Activated CD4-positive, alpha-beta T cell treated with anti-CD3 and anti-CD28 coated beads, Interleukin-2, Interleukin-4, amounts not matched to agents 100 ng/mL and 50 ng/mL, durations not matched to agents 16 hours and 8 hours (primary cell): ENCODE measurements at places on chromosomes 3 and 15.

GRCh38 chr3:181718987-181719911 is 7.5 kb downstream of the SOX2 start:
- no peak for DNase-seq

DNA sequence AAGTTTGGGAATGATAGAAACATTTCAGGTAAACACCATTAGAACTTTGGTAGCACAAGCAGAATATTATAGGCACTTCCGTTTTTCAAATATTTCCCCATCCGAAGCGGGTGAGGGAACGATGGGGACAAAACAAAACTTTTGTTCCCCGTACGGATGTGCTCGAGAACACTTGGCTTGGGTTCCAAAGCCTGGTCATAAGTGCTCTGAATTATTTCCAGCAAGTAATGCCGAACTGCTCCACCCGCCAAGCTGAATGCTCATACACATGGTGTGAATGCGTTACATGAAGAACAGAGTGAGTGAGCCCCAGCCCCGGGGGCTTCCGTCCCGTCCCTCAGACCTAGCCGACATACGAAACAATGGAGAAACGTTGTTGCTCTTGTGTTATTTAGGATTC is 438.2 kb upstream of the ARRDC4 start:
- no peak for DNase-seq

GRCh38 chr3:130789782-130790322 is 43.2 kb upstream of the PIK3R4 start:
- no peak for DNase-seq

DNA sequence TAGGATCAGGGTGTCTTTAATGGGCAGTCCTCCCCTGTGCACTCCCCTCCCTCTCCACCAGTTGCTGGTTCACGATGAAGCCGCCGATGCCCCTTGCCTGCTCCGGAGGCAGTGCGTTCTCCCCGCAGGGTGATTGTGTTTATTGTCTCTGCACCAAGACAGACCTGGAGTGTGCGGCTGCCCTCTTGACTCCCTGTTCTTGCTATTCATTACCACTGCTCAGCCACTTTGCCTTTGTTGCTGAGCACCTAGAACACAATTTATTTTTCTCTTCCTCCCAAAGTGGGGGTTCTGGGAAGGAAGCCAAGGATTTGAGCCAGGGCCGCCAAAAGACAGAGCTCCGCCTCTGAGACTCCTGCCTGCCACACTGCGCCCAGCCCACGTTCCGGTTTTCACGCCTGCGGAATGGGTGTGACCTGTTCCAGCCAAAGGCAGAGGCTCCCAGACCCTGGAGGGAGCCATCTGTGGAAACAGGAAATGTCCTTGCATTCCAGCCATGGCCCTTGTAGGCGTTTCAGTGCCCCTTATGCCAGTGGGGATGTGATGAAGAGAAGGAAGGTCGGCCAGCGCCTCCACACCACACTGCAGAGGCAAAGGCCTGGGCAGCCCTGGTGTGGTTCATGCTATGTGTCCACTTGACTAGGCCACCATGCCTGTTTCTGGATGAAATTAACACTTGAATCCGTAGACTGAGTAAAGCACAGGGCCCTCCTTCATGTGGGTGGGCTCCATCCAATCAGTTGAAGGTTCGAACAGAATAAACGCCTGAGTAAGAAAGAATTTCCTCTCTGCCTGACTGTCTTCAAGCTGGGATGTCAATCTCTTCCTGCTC is 85.8 kb downstream of the HMG20A start:
- no peak for DNase-seq

- no peak for DNase-seq
Measured at GRCh38 chr3:99410789-99411311, 227.5 kb upstream of the COL8A1 start.

- no peak for DNase-seq
Measured at GRCh38 chr3:154164387-154164786, 43.2 kb downstream of the ARHGEF26 start.

DNA sequence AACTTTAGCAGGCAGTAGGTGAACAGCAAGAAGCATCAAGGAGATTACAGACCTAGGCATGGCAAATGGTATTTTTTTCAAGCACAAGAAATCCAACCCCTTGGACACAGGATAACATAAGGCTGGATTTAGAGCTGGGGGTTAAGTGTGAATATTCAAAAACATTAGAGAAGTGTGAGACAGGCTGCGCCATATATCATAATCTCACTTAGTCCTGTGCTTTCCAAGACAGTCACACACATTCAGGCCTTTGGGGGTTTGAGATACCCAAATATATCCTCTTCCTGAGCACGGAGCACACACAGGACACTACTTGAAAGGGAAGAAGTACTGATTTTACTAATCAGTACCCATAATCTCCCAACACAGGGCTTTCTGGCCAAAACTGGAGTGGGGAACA is 83.0 kb upstream of the CLDN18 start:
- no peak for DNase-seq

DNA sequence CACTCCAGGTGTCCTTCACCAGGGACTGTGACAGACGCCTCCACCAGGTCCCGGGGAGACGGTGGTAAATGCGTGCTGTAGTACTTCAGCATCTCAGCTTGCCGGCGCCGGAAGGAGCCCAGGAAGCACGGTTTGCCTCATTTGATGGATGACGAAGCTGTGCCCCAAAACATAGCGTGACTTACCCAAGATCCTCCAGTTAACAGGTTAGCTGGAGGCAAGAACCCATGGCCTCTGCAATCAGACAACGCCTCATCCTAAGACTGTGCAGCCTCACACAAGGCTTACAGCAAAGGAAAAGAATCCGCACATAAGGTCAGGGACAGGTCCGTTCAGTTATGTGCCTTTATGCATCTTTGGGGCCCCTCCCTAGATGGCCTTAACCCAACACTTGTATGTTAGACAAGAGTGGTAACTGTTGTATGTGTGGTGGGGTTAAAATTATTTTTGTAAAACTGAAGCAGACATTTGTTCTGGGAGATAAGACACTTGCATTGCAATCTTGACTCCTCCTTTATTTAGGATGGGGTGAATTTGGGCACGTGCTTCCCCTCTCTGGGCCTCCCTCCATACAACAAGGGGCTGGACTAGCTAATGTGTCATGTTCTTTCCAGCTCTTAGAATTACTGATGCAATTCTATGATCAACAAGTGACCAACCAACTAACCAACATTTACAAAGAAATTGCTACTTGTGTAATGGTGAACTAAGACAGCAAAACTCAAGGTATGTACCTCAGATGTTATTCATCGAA is 39.4 kb downstream of the VGLL4 start:
- DNase-seq = no peak

- DNase-seq = no peak
Measured at GRCh38 chr3:111324151-111324550, 217.8 kb upstream of the CD96 start.

DNA sequence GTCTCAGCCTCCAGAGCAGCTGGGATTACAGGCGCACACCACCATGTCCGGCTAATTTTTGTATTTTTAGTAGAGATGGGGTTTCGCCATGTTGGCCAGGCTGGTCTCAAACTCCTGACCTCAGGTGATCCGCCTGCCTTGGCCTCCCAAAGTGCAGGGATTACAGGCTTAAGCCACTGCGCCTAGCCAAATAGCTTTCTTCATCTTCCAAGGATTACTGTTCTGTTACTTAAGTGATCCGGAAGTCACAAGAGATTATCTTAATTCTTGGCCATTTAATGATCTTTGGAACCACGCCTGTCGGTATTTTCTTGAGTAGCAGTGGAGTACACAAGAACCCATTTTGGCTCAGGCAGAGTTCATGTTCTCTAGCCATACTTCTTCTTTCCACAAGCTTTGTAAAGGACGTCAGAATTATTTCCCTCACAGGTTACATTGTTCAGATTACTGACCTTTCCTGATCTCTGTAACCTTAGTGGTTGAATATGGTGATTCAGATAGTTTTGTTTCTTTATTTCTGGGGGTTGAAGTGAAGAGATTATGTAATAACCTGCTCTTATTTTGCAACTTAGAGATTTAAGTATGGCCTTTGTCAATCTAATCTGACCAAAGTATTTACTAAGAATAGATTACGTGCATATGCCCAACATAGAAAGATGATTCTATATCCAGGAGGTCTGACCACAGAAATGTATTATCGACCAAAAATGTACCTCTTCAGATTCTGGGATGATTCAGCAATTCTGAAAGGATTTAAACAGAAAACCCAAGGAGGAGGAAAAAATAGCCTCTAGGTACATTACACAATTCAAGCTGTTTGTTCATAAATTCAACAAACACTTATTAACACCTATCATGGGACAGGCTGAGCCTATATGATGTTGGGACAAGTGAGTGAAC is 132.2 kb downstream of the GREM1 start:
- no peak for DNase-seq

DNA sequence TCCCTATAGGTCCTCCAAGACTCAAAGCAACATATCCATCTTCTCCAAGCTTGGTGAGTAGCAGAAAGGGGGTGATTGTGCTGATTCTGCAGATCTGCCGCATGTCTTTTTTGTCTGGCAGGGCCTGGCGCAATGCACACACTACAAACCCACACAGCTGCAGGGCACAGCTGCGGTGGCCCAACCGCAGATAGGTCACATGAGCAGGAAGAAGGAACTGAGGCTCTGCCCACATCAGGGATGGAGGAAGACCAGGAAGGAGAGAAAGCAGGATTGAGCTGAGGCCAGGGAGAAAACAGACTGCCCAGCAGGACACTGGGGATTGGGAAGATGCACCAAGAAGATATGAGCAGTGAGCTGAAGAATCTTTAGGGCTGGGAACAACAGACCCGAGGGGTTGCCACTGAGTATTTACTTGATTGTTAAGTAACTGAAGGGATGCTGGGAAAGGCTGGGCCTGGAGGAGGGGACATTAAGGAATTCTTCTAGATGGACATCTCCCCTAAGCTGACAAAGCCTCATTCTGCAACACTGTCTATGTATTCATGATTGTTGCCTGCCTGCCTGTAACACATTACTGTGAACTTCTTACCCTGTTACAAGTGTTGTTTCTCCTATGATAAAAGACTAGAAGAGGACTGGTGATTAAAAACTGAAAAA is 126.7 kb downstream of the MYLK start:
- DNase-seq = peak; percentile 16

GRCh38 chr3:64761729-64762128 is 73.9 kb upstream of the ADAMTS9 start:
- DNase-seq = no peak

GRCh38 chr15:39580485-39581241 is at the start of gene THBS1:
Gene THBS1 (plus strand): TSS chr15:39581079. CDS start chr15:39581858, 779 bp downstream.
- DNase-seq = no peak

- DNase-seq = no peak
Measured at GRCh38 chr15:59236394-59236793, 29.8 kb downstream of the LDHAL6B start.

- DNase-seq = no peak
Measured at GRCh38 chr15:62636823-62637573, 405.5 kb upstream of the TPM1 start.

DNA sequence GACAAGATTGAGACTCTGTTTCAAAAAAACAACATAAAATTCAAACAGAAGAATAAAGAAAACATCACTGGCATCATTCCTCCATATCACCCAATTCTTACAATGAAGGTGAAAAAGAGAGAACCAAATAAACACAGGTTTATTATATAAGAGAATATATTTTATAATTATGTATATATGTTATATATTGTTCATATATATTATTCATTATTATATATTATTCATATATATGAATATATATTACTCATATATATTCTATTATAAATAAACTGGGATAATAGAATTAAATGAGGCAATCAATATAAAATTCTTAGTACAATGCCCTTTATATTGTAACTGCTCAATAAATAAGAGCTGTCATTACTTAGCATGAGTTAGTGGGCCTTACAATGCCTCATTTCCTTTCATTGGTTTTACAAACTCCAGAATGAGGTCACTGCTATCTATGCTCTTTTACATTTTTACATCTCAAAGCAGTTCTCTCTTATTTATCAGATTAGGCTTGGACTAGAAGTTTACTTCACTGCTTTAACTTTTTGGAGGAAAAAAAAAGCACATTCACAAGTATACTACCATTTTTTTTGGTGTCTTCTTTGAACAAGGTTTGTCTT is 135.5 kb upstream of the TTC14 start:
- no peak for DNase-seq

DNA sequence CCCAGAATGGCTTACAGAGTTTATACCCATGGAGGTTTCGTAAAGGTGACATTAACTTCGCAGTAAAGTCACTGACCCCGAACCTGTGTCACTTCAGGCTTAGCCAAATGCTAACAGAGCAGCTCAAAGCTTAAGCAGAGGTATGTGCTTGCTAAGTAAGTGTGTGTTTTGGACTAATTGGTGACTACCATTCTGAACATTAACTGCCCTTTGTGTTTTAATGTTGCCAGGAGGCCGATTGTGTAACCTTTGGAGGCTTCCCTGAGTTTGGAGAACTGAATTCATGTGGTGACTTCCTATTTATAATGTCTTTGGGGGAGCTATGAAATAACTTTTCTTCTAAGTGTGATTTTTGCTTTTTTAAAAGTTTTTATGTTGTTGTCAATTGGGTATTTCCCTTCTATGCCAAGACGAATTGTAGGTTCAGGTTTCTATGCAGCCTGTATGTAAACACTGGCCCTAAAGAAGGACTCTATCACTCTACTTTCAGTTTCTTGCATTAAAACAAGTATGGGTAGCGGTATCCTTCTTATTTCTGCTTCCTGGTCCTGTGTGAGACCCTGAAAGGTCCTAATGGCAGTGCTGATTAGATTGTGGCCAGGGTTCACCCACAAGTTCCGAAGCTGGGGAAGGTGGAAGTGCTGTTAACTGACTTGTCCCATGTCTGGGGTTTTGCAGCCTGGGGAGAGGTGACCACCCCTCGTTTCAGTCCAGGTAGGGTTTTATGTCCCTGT is 86.3 kb downstream of the IGF1R start:
- DNase-seq = no peak

DNA sequence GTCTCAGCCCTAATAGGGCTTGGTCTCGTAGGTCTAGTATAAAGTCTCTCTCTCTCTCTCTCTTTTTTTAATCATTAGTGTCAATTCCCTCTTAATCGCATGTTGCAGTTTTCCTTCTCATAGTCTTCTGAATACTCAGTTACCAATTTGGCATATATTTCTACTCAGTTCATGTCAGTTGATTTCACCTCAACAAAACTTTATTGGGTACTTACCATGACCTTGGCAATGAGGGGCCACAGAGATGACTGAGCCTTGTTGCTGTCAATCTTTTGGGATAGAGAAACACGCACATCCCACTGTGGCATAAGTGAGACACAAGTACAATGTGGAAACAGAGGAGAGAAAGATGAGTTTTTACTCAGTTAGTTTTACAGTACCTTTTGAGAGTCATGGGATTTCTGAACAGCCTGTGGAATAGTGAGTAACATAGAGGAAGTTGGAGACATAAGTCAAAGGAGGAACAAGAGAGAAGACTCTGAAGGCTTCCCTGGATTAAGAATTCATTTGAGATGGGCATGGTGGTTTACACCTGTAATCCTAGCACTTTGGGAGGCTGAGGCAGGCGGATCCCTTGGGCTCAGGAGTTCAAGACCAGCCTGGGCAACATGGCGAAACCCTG is 150.2 kb upstream of the CBLB start:
- no peak for DNase-seq

GRCh38 chr3:144162042-144162441 is 190.4 kb downstream of the DIPK2A start:
- no peak for DNase-seq

- DNase-seq = no peak
Measured at GRCh38 chr3:49454898-49455681, 15.0 kb upstream of the DAG1 start.

- no peak for DNase-seq
Measured at GRCh38 chr3:29065211-29065785, 215.6 kb upstream of the RBMS3 start.
